ENCODE measurements at places on chromosomes 1 and 21.

GRCh38 chr1:239914751-239915231, 176.9 kb upstream of the FMN2 start:
- DNase-seq = no peak

GRCh38 chr21:37079211-37079824, 6.3 kb downstream of the TTC3 start:
- DNase-seq = no peak

- DNase-seq = no peak
Observed at GRCh38 chr1:179016706-179017382, 8.8 kb upstream of the FAM20B start.

DNA sequence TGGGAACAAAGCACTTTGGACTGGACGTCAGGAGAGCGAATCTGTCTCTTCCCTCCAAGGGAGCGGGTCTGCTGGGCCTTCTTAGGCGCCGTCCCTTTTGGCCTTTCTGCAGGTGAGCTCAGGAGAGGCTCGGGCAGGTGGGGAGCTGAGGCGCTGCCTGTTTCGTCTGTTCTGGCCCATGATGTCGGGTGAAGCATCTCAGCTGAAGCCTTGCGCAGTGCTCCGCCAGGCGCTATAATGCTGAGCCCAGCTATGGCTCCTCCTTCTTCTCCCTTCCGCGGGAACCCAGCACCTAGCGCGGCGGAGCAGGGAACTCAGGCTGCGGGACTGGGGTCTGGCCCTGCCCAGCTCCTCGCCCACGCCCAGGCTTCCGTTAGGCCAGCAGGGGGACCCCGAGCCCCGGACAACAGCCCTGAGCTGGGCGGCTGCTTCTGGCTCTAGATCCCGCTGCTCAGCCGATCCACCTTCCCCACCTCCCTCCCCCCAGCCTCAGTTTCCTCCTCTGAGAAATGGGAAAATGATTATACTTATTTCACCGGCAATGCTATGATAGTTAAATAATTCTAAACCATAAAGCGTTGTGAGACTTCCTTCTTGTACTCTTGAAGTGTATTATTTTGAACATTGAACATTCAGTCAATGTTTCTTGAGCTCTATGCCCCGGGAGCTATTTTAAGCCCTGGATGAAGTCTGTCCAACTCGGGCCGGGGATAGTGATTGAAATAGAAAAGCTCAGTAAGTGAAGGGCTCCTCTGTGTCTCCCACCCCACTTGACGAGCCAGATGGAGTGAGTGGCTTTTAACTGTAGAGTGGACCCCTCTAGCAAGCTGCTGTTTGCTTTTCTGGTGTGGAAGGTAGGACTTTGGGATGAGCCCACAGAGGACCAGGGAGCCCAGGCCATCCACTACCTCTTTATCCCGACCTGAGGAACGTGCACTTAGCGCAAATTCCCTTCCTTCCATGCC, 9.6 kb upstream of the ADORA1 start:
- peak; percentile 99 for DNase-seq

- no peak for DNase-seq
Observed at GRCh38 chr1:47794081-47794480, 203.1 kb downstream of the TRABD2B start.
